Activated CD4-positive, alpha-beta T cell treated with anti-CD3 and anti-CD28 coated beads, Interleukin-2, amount 50 U/mL, for 16 hours (primary cell): ENCODE measurements at places on chromosomes 6 and 20.

DNA sequence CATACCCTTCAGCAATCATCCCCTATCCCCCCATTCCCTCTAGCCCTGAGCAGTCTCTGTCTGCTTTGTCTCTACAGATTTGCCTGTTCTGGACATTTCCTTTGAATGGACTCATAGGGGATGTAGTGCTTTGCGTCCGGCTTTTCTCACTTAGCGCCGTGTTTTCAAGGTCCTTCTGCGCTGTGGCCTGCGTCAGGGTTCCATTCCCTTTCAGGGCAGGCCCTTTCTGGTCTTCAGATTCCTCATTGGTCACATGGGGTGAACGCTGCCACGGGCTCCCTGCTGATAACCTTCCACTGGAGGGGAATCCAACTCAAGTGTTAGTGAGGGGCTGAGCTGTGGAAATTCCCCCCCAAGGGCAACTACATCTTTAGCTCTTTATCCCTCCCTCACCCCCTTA, 36.4 kb upstream of the APCDD1L start:
- no peak for DNase-seq

GRCh38 chr6:7035837-7036249, 71.9 kb upstream of the RREB1 start:
- DNase-seq: no peak

GRCh38 chr6:55886185-55886836, 10.9 kb upstream of the BMP5 start:
- peak; percentile 7 for DNase-seq

- no peak for DNase-seq
Observed at GRCh38 chr6:46949632-46950280, 28.0 kb upstream of the ADGRF5 start.

- no peak for DNase-seq
Observed at GRCh38 chr6:6940031-6941025, 167.4 kb upstream of the RREB1 start.

- DNase-seq: no peak
Observed at GRCh38 chr6:1143655-1144054, 168.2 kb upstream of the FOXQ1 start.

GRCh38 chr20:9480066-9480465, 34.3 kb upstream of the LAMP5 start:
- DNase-seq: no peak

DNA sequence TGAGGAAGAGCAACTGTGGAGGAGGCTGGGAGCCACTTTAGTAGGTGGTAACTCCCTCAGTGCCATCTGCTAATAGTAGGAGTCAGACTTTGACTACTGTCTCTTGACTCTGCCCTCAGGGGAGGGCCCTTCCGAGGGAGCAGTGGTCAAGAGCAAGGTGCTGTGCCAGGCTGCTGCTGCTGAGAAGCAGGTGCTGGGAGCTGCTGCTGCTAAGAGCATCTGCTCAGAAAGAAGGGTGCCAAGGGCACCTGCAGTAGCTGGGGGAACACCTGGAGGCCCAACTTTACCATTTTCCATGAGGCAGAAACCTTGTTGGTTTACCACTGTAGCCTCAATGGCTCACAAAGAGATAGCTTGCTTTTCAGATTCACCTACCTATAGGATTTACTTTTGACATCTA, 18.5 kb downstream of the GGTLC1 start:
- DNase-seq: no peak

- no peak for DNase-seq
Observed at GRCh38 chr6:119350952-119351372, 1.4 kb upstream of the MAN1A1 start.
